Mesenchymal stem cell (in vitro differentiated cells and primary cell): ENCODE measurements at places on chromosomes 5 and 9.

DNA sequence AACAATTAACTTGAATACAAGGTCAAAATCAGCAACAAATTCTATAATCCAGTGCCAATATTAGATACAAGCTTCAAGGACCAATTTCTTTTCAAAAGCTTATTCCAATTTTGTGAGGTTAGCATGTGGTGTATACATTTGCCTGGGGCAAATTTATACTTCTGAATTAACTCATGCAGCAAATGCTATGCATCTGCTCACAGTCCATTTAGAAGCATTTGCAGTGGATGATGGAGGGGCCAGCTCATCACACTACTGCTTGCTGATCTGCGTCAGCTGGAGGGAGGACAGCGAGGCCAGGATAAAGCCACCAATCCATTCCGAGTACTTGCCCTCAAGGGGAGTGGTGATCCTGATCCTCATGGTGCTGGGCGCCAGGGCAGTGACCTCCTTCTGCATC lies 474.3 kb upstream of the KIF2A start:
- no peak for DNase-seq

- DNase-seq: no peak
Observed at GRCh38 chr5:137215261-137215660, 283.9 kb downstream of the SPOCK1 start.

DNA sequence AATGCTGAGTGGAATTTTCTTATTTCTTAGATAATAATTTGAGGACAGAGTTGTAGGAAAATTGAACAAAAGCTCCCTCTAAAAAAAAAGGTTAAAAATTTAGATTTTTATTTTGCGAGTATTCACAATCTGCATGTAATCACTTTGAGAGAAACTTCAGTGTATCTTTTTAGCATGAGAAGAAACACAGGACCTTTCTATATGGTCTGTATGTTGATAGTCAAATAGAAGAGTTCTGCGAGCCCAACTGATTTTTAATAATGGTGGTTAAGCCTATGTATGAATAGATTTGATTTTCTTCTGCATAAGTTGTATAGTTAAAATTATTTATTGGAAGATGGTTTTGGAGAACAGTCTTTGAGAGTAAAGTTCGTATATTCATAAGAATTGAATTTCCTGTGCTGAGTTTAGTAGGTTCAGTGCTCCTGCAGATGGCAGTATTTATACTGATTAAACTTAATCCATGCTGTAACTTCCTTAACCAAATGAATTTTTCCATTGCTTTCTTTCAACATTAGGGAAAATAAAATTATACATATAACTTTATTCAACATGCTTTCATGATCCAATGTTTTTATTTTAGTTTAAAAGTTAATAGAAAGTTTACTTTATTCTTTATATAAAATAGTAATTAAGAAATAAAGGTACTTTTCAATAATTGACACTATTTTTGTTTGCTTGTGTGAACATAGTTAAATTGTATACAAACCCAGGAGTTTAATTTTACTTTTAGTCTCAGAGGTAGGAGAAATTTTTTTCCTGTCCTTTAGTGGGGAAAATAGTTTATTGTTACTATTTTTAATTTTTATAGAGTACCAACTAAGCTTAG lies 19.6 kb downstream of the TCERG1 start:
- DNase-seq: peak; percentile 42

DNA sequence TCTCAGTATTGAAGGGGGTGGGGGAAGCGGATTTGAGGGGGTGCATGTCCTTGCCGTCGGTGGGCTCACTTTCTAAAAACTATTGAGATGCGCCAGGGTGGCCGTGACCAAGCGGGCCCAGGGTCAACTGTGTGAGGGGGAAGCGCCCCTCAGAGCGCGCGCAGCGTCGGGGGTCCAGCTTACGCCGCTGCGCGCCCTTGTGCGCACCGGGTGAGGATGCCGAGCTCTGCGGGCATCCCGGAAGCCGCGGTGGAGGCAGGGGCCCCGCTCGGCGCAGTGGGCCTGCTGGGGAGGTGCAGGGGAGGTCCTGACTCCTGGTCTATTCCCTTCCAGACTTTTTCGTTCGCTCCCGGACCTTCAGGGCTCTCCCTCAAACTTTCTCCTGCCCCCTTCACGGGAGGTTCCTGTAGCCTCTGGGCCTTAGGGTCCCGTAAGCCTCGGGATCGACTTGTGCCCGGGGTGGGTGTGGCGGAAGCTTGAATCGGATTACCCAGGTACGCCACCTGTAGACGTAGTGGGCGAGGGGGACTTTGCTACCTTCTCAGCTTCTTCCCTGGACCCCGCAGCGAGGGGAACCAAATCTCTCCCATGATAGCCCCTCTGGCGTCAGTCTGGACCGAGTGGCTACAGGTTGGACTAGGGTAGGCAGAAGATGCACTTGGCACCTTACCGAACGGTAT lies 2.5 kb upstream of the PRDM6 start:
- no peak for DNase-seq

DNA sequence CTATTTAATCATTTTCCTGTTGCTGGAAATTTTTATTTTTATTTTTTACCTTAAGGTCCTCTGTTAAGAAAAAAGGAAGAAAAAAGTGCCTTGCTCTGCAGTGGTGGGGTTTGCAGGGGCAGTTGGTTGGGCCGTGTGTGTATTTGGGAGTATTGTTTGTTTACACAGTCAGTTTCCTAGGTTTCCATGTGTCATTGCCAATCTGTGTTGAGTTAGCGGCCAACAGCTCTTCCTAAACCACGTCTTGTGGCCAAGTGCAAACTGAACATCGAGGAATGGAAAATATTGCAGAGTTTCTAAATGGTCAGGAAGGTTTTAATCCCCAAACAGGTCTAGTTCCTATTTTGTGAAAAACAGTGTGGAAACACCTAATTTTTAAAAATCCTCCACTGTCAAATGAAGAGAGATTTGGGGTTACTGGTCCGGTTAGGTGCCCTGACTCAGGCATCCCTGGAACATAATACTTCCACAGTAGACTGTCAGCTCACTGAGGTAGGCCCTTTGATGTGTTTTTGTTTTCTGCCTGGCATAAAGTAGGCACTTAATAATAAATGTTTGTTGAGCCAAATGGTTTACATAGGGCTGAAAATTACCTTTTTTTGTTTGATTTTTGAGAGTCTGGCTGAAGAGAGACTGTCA lies 37.0 kb downstream of the MAMDC2 start:
- peak; percentile 93 for DNase-seq

DNA sequence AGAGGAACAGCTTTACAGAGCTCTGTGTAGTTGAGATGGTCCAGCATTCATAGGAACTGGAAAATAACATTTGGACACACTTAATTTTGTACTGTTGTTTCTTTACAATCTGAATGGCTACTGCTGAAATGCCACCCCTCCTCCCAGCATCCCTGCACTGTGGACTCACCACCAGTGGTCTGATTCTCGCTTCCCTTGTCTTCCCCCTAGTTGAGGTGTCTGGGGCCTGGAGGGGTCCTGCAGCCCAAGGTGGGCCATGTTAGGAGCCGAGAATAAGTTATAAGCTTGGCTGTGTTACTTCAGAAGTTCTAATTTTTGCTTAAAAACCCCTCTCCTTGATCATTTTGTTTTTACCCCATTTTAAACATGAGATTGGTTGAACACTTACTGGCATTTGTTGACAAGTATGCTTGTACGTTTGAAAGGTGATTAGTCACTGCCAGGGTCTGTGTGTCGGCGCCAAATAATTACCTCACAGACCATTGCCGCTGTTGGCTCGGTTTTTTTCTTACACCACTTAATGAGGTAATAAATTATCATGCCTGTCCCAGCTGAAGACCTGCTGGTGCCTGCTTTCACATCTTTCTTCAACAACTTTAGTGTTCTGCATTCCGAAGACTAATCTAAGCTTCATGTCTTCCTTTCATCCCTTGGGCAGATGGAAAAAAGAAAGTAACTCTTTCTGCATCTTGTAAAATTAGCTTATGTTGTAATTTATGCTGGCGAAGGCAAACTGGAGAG lies 65.8 kb downstream of the MCCC2 start:
- peak; percentile 41 for DNase-seq

DNA sequence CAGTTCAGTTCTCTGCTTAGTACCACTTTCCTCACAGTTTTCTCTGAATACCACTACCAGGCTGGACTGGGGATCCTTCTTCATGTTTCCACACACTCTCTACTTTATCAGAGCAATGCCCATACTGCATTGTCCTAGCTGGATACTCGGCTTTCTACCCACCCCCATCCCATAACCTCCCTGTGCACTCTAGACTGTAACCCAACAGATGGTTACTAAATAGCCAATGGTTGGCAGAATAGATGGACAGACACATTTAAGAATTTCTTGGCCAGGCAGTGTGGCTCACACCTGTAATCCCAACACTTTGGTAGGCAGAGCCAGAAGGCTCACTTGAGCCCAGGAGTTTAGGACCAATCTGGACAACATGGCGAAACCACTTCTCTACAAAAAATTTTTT lies 22.8 kb downstream of the CDK5RAP2 start:
- DNase-seq: no peak

DNA sequence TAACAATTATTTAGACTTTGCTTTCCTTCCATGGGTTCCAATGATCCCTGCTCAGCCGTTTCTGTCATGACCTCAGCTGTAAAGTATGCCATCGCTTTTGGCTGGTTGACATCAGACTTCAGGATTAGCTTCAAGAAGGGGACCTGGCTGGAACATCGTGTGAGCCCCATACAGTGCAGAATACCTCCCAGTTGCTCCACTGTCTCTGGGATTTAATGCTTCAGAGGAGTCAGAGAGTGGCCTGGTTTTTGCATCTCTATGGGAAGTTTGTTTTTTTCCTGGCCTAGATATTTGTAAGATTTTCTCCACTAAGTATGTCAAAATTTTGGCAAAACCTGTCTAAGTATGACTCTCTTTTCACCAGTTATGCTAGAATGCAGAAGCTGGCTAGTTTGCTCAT lies 216.9 kb downstream of the GABBR2 start:
- DNase-seq: peak; percentile 60

DNA sequence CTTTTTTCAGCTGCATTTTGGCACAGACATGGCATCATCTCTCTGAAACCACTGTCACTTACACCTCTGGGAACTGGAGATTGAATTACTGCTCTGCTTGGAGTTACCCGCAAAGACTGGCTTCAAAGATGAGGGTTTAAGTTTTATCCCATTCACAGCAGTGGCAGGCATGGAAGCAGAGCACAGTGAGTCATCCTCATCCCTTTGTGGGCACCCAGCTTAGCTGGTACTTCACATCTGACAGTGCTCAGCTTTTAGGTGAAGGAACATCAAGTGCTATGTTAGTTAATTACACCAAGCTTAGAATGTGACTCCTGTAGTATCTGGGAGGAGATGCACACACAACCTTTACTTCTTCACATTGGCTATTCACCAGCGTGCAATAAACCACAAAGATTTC lies 24.8 kb upstream of the ALDH1A1 start:
- DNase-seq: no peak

GRCh38 chr5:121313886-121314285 lies 537.8 kb upstream of the FTMT start:
- no peak for DNase-seq

DNA sequence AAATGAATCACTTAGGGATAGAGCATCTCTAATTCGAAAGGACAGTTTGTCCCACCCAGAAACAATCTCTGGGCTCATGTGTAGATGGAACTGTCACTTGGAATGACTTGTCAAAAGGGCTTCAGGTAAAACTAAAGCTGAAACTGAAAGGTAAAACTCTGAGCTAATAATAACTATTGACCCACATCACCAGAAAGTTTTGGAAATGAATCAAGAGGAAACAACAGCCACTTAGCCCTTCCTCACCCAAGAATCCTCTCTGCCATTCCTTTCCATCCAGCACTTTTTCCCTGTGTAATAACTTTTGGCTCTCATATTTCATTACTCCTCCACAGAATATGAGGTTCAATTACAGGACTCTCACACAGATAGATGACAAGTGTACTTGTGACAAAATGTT lies 14.0 kb upstream of the GLRX start:
- no peak for DNase-seq

DNA sequence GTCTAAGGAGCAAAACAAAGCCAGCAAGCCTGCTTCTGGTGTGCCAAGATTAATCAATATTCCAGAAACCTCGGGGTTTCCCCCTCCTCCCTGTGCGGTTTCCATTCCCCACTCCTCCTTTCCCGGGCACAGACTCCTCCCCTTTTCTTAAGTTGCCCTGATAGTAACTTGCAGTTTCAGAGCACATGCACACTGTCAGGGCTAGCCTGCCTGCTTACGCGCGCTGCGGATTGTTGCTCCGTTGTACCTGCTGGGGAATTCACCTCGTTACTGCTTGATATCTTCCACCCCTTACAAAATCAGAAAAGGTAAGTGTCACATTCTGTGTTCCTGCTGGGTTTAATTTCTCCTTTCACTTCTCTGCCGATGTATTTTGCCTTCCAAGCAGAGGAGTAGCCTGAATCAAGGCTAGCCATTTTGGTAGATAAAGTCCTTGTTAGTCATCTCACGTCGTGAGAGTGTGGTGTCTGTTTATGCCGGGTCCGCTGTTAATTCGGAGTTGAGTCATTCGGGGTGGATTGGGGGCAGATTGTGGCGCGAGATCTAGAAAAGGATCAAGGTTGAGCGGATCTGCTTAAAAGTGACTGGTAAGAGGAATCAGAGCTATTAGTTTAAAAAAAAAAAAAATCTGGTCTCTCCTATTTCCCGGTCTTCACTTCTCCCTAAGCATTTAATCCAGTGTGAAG lies at the start of gene SLC1A3:
Gene SLC1A3, plus strand, starts transcription at position 179 of the 686 bp plus-strand sequence. CDS start 1,818 bp downstream, outside the sequence.
- DNase-seq: peak; percentile 72

GRCh38 chr5:151248651-151249050 lies 4.3 kb upstream of the GM2A start:
- no peak for DNase-seq

DNA sequence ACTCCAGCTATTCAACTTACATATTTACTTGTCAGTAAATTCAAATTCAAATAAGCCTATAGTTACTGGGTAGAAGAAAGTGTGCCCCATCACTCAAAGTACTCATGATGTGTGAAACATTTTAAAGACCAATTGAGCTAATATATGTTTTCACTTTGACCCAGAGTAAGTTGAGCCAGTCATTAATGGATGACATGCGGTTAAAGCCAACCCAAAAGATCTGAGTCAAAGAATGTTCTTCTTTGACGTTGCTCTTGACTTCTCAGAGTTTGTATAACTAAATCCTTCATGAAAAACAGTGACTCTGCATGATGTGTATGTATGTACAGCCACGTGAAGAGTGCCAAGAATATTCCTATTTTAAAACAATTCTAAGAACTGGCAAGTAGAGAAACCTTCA lies 237.4 kb downstream of the NR2F1-AS1 start:
- no peak for DNase-seq
